ENCODE measurements at places on chromosomes 12 and 14.

- DNase-seq, result no peak
- no peaks in the 10 kb centered on the region for H3K36me3 ChIP-seq
- no peak overlapping the region for H3K27ac ChIP-seq
- no peak overlapping the region for H3K4me3 ChIP-seq
- H3K27me3 ChIP-seq, result no peaks in the 10 kb centered on the region
These were observed 27.1 kb upstream of the MANSC4 start for GRCh38 chr12:27807063-27807703.

GRCh38 chr12:108645686-108646599 lies 12.2 kb upstream of the SELPLG start:
- no peak for DNase-seq
- peaks cover 32% of the 10 kb centered on the region for H3K4me1 ChIP-seq
- H3K27ac ChIP-seq, result no peak overlapping the region

DNA sequence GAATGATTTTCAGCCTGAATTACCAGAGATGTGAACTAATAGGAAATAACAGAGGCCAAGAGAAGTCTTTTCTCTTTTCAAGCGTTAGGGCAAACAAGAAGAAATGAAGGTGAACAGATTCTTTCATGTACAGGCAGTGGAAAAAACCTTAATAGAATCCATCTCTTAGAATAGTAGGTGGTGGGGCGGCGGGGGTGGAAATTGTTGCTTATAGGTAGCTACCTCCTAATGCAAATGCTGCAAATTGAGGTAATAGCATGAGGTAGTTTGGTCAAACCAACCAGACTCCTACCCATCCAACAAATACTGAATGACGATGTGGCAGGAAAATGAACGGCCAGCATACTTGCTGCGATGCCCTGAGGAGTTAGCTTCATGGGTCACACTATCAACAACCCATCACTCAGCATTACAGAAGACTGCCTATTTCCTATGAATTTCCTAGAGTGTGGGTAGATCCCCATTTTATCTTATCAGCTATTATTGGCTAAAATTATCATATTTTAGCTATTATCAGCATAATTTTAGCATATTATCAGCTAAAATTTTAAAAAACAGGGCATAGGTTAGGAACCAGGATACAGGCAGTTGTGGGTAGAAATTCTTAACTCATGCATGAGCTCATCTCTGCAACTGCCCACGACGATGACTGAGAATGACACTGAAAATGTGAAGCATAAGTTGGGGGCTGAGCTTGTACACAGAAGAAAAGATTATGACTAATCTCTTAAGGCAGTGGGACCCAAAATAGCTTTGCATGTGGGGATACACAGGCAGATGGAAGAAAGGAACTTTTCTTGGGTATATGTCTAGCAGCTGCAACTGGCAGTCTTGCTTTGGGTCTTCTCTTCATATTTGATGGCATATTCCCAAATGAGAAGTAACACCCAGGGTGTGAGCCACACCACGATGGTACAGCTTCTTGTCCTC lies 68.7 kb downstream of the NIN start:
- peaks cover 5% of the 10 kb centered on the region for H3K4me1 ChIP-seq
- H3K27me3 ChIP-seq, result no peaks in the 10 kb centered on the region
- DNase-seq, result no peak
- H3K36me3 ChIP-seq, result peaks cover 99% of the 10 kb centered on the region

GRCh38 chr12:3141339-3142321 lies 64.5 kb downstream of the TSPAN9 start:
- H3K36me3 ChIP-seq, result no peaks in the 10 kb centered on the region
- no peak for DNase-seq
- peaks cover 27% of the 10 kb centered on the region for H3K4me1 ChIP-seq

Data from psoas muscle (tissue), 8 donors.